Dermis blood vessel endothelial cell (primary cell): ENCODE measurements at places on chromosomes 11 and 22. TPM values are rescaled to one million over a fixed set of nuclear protein-coding genes. Genes with fewer than 3 reads are reported as not detected.

The TBX1 gene
- total RNA-seq, result 69.6 and 73.2 TPM in 2 replicates

The CARNS1 gene
- total RNA-seq, result 0.17 and 0.23 TPM in 2 replicates

The NRIP3 gene
- total RNA-seq, result 1.2 and 2.0 TPM in 2 replicates

The NPAS4 gene
- not detected in 2 replicates for total RNA-seq

The TTLL1 gene
- total RNA-seq, result 9.9 and 11.1 TPM in 2 replicates

The LDLRAD3 gene
- 9.7 and 13.4 TPM in 2 replicates for total RNA-seq

The RTN4R gene
- 0.68 and 2.7 TPM in 2 replicates for total RNA-seq

The HEPHL1 gene
- total RNA-seq, result not detected in 2 replicates

The BCL2L13 gene
- total RNA-seq, result 42.0 and 55.6 TPM in 2 replicates

The KCTD14 gene
- total RNA-seq, result 0.51 and 1.1 TPM in 2 replicates

The TMEM258 gene
- 27.9 and 41.0 TPM in 2 replicates for total RNA-seq

DNA sequence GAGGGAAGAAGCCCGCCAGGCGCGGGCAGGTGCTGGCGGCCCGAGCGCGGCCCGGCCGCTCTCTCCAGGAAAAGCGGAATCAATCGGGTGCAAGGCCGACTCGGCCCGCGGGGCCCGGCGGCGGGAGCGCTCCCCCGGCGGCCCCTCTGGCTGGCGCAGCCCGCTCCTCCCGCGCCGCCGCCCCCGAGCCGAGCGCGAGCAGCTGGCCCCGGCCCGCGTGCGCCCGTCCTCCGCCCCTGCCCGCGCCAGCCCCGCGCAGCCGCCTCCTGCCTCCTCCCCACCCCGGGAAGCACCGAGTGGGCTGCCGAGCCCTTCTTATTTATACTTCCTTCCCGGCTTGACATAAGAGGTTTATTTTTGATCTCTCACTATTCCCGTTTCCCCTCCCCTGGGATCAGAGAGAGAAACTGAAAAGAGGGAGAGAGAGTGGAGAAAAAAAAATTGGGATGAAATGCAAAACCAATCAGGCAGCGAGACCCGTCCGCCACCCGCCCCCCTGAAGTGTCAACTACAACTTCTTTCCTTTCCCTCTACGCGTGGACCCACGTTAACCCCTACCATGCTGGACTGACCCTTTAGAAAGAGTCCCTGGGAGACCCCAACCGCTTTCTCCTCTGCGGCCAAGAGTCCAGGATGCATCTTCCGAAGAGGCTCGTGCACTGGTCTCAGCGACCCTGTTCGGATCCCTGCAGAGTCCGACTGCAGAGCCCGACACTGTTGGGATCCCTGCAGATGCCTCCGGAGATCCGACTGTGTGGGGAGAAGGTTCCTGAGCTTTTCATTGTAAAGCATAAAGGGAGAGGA, at the start of gene ADAMTS8:
TSS of gene ADAMTS8 (minus strand) at position 294 of the 804 bp plus-strand sequence. CDS start 323 bp downstream, outside the sequence.
- no peak for DNase-seq

DNA sequence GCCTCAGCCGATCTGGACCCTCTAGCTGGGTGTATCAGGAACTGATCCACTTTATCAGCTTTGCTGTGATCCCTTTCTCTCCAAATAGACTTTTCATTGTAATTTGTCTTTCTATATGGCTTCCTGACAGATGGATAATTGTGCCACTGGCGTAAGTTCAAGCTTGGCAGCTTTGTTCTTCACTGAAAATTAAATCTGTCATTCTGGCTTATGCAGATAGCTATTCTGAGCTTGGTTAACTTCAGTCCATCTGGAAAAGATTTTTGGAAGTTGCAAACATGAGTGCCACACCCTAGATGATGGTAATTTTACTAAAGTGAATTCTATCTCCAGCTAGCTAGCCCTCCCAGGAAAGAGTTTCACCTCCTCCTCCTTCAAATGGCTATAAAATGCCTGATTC, 8.1 kb downstream of the OR5A2 start:
- DNase-seq, result no peak

GRCh38 chr11:17021511-17021910, 7.3 kb upstream of the PLEKHA7 start:
- no peak for DNase-seq

GRCh38 chr11:132579634-132580327, 952.5 kb downstream of the OPCML start:
- DNase-seq, result no peak

GRCh38 chr11:16982256-16982671, 31.9 kb downstream of the PLEKHA7 start:
- DNase-seq, result no peak

DNA sequence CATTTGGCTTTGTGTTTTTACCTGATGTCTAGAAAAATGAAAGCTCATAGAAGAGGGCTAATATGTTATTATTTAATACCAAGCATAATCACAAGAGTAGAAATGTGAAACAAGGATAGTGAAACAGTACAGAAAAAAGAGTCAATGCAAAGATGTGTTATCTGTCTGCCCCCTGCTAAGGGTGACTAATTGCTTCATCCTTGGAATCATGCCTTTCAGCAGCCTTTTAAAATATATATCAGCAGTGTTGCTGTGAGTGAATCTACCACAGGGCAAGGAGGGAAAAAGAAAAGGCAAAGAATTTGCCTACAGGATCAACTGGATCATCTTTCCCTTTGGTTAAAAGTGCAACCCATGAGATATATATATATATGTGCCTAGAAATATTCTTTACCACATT, 867.2 kb upstream of the RAG2 start:
- no peak for DNase-seq

GRCh38 chr11:2532704-2533586, 88.1 kb downstream of the KCNQ1 start:
- peak; percentile 95 for DNase-seq

DNA sequence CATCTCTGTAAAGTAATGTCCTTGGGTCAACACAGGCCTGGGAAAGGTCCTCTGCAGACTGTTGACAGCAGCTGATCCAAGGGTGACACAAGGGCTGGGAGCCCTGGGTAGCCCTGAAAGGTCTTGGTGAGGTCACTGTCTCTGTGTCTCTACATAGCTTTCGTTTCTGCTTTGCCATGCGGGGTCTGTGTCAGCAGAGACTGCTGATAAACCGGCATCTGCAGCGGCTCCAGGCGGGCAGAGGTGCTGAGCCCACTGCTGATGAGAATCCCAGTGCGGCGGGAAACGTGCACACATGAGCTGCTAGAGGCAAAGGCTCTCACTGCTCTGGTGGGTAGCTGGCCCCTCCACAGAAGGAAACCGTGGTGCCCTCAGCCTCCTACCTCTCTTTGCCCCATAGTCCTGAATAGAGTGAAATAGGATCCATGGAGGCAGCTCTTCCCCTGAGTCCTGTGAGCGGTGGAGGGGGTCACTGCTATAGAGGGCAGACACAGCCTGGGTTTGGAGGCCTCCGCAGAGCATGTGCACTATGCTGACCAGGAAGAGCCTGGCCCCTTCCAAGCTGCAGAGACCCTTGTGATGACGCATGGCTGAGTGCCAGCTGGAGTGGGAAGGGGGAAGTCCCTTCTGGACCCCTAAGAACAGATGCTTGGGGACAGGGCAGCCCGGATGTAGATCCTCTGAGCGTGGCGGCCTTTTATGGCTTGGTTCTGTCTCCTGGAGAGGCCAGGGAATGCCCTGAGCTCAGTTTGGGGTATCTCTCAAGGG, 17.8 kb upstream of the ST3GAL4 start:
- no peak for DNase-seq

GRCh38 chr11:83044958-83045712, 26.6 kb downstream of the RAB30 start:
- DNase-seq, result peak; percentile 52

DNA sequence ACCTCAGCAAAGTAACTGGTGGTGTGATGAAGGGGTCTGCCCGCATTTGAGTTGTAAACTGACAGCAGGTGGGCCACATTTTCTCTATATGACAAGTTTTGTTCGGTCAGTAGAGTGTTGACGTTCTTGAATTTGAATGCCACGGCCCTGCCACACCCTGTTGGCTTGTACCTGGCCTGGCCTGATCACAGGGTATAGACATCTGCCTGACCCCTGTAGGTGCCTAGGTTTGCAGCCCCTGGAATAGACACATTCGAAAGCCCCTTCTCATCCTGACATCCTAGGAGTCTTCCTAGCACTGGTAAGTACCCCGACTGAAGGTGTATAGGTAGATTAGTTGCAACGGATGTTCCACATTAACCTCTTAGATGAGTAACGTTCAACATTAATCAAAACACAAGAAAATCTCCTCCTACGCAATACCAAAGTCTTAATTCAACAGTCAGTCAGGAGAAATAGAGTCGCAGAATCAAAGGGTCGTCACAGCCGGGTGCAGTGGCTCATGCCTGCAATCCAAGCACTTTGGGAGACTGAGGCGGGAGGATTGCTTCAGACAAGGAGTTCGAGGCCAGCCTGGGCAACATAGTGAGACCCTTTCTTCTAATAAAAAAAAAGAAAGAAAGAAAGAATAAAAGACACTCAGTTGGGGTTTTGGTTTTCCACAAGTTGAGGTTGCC, 43.6 kb upstream of the CD5 start:
- DNase-seq, result no peak

GRCh38 chr11:102967497-102967896, 12.0 kb upstream of the MMP13 start:
- DNase-seq, result no peak

- DNase-seq, result no peak
Measured at GRCh38 chr22:25176799-25177198, 22.9 kb upstream of the CRYBB3 start.

GRCh38 chr11:83773950-83774880, 488.0 kb upstream of the CCDC90B start:
- no peak for DNase-seq

DNA sequence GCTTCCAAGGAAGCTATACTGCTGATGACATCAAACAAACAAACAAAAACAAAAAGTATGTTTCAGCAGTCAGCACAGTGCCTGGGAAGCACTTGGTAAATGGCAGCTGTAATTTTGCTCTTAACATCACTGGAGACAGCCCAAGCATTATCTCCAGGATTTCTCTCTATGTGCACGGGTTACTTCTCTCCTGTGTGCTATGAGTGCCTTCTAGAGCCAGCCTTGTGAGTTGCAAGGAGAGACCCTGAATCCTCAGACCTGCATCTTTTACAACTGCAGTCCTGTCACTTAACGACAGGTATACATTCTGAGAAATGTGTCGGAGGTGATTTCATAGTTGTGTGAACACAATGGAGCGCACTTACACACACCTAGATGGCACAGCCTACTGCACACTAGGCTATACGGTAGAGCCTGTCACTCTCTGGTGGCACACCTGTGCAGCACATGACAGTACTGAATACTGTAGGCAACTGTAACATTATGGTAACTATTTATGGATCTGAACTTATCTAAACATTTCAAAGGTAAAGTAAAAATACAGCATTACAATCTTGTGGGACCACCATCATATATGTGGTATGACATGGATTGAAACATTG, 662.5 kb upstream of the B3GAT1 start:
- DNase-seq, result peak; percentile 46

DNA sequence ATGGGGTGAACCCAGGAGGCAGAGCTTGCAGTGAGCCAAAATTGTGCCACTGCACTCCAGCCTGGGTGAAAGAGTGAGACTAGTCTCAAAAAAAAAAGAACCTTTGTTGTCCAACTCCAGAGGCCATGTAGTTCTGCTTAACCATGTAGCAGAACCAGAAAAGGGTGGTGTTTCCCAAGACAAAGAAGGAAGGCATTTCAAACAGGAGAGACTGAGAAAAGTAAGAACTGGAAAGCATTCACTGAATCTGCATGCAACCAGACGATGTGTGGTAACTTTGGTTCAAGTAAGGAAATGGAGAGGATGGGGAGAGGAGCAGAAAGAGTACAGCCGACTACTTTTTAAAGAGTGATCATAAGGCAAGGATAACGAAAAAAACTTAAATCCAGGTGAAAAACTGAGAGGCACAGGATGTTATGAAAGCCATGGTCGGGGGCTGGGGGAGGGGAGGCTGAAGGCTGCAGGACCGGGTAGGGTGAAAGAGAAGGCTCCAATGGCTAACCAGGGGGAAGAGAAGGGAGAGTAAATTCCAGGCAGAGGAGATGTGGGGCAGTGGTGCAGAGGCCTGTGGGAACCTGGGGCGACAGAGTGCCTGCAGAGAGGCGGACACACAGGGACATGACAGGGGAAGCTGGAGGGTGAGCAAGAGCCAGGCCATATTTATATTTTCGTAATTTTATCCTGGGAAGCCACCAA, 48.8 kb downstream of the MAPK1 start:
- no peak for DNase-seq
